ENCODE measurements at places on chromosomes 12 and 14. TPM values are rescaled to one million over a fixed set of nuclear protein-coding genes. Genes with fewer than 3 reads are reported as not detected.

THAP2 gene
- total RNA-seq = 7.5 TPM

ADAM20 gene
- total RNA-seq = 1.3 TPM

LUM gene
- 274 TPM for total RNA-seq

NAV3 gene
- total RNA-seq = 60.8 TPM

AGAP2 gene
- 0.60 TPM for total RNA-seq

DNA sequence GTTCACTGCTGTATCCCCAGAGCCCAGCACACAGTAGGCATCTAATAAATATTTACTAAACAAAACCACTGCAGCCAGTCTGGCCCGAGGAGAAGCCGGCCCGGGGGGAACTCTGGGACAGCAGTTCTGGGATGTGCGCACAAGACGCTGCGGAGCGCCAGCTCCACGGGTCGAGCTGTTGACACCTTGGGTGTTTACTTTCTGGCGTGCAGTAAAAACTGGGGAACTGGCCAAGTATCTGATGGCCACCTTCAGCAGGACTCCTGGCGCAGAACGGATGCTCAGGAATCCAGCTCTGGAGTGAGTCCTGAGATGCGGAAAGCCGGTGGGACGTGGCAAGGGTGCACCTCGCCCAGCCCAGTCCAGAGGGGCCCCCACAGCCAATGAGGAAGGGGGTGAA, 65.6 kb downstream of the NCOR2 start:
- DNase-seq = no peak

DNA sequence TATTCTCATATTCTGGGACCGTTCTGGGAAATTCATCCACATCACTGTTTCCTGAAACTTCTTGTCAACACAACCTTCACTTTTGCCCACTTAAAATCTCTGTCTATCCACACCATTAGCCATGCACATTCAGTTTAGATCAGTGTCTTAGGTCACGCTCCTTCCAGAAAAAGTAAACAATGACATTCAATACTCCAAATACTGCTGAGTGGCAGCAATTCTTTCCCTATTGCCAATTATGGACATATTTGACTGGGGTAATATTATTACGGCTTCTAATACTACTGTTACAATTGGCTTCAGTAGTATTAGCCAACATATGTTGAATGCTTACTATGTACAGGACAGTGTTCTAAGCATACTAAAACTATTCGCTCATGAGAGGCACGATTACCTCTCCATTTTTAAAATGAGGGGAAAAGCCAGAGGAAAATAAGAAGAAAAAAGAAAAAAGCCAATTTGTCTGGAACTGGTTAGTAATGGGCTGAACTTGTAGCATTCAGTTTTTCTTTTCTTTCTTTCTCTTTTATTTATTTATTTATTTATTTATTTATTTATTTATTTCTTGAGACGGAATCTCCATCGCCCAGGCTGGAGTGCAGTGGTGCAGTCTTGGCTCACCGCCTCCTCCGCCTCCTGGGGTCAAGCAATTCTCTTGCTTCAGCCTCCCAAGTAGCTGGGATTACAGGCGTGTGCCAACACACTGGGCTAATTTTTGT, 23.4 kb downstream of the LTBR start:
- DNase-seq = no peak

DNA sequence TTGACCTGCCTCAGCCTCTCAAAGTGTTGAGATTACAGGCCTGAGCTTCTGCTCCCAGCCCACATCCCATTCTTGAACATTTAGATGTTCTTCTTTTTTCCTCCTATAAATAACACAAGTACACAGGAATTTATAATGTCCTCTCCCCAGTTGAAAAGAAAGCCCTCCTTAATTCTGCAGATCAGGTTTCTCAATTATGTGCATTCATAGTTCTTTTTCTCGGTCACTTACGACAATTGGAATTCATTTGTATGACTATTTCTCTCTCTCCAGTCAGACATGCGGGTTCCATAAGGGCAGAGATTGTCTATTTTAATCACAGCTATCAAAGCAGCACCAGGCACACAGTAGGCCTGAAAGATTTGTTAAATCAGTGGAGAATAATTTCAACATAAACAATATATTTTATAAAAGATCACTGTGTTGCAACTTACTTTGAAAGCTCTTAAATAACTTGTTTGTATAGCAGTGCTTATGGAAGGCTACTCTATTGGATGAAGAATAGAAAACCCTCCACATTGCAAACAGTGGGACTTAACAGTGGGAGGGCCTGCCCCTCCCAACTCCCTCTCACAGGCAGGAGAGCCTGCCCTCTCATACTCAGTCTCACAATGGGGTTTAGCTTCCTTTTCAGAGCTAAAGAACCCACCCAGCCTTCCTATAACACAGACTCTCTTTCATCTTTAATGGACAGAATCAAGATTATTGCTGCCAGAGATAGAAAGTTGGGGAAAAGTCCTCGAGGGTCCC, 84.1 kb upstream of the TRAF3 start:
- no peak for DNase-seq

GRCh38 chr14:76133103-76133502, 18.6 kb upstream of the GPATCH2L start:
- no peak for DNase-seq

DNA sequence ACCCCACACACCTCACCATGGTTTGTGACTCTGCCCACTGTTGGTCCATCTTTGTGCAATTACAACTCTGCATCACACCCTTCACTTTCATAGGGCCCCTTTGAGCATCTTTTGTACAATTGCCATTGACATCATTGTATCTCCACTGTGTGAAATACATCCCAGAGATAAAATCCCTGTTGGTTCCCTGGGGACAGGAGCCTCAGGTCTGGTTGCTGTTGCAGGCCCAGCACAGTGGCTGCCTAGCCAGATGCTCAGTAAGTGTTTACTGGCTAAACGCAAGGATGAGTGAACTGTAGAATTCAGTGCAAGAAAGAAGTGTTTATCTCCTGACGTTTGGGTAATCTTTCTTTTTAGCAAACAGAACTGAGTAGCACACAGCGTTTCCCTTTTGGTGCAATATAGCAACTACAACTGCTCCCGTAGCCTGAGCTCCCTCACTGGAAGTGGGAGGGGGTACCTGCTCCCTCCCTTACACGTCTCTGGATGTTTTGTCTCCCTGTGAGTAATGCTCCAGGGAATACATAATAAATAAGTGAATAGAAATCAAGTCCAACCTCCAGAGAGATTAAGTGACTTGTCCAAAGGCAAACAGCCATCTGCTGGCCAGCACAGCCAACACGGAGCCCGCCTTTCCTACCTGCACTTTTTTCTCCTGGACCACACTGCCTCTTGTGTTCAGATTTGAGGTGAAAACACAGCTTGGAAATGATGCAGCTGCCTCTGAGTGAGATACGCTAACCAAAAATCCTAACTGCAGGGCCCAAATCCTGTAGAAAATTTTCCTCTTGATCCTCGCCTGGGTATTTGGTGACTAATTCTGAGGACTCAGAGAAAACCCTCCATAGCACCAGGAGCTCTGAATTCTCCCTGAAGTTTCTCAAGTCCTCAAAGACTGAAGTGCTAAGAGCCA, 27.4 kb downstream of the GALNT16 start:
- no peak for DNase-seq

DNA sequence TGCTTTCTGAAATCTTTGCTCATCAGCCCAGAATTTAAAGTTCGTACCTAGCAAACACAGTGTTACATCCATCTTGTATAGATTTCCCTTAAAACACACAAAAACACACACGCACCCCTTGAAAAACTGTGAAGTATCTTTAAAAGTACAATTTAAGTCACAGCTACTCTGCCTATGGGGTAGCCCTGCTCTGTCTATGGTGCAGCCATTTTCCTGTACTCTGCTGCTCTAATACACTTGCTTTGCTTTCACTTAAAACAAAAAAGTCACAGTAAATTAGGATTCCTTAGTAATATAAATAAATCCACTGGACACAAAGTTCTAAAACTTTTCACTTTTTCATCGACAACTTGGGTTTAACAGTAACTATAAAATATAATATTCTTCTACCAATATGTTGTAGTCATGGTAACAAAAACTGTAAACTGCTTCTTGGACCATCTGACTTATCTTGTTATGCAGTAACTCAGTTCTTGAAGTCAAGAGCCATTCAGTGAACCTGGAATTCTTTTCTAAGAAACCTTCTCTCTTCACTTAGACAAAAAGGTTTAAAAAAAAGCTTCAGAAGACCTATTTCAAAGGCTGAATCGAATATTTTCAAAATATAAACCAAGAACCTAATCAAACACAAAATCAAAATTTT, 63.5 kb downstream of the MED13L start:
- no peak for DNase-seq

Data from ovary (tissue), 10 donors.